Heart right ventricle (tissue), 16 donors: ENCODE measurements at places on chromosomes 4 and X.

- H3K4me3 ChIP-seq: peak within 1 kb of the TSS; percentile 73
- no peaks in the 10 kb centered on the region for H3K36me3 ChIP-seq
- H3K4me1 ChIP-seq: peaks cover 4% of the 10 kb centered on the region
- H3K27me3 ChIP-seq: no peaks in the 10 kb centered on the region
These were observed at the start of gene PARM1 for GRCh38 chr4:74932832-74933561. Gene PARM1 (plus strand): TSS chr4:74933116. CDS start chr4:74933328, 212 bp downstream.

- H3K4me3 ChIP-seq: no peak overlapping the region
- no peak overlapping the region for H3K27ac ChIP-seq
- H3K27me3 ChIP-seq: no peaks in the 10 kb centered on the region
These were observed 8.5 kb upstream of the CCSER1 start for GRCh38 chr4:90118527-90119195.

DNA sequence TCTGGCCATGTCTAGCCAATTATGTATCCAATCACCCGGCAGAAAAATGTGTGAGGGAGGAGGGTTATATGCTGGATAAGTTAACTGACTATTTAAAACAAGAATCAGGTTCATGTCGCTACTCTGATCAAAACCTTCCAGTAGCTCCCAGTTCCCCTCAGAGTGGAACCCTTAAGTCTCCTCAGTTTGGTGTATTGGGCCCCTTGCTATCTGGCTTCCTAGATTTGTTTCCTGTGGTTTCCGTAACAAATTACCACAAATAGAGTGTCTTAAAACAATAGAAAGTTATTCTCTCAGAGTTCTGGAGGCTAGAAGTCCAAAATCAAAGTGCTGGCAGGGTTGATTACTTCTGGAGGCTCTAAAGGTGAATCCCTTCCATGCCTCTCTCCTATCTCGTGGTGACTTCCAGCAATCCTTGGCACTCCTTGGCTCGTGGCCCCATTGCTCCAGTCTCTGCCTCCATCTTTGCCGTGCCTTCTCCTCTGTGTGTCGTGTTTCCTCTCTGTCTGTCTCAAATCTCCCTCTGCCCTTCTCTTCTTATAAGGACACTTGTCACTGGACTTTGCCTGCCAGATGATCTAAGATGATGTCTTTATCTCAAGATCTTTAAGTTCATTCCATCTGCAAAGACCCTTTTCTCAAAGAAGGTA lies 10.5 kb upstream of the ENPP6 start:
- no peak for DNase-seq
- H3K36me3 ChIP-seq: no peaks in the 10 kb centered on the region
- peaks cover 8% of the 10 kb centered on the region for H3K4me1 ChIP-seq
- no peak overlapping the region for H3K4me3 ChIP-seq
- H3K27ac ChIP-seq: no peak overlapping the region
- peaks cover 11% of the 10 kb centered on the region for H3K27me3 ChIP-seq

DNA sequence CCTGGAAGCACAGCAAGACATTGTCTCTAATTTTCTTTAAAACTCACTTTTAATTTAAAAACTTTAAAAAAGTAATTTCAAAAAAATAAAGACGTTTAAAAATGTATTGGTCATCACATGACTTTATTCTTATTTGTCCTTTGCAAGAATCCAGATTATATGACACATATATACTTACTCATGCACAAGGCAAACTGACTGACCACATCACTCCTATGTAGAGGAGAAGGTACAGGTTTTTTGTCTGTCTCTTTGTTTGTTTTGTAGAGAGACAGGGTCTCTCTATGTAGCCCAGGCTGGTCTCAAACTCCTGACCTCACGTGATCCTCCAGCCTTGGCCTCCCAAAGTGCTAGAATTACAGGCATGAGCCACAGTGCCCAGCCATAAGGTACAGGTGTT lies 28.6 kb downstream of the MAML3 start:
- H3K36me3 ChIP-seq: no peaks in the 10 kb centered on the region
- peaks cover 4% of the 10 kb centered on the region for H3K4me1 ChIP-seq

DNA sequence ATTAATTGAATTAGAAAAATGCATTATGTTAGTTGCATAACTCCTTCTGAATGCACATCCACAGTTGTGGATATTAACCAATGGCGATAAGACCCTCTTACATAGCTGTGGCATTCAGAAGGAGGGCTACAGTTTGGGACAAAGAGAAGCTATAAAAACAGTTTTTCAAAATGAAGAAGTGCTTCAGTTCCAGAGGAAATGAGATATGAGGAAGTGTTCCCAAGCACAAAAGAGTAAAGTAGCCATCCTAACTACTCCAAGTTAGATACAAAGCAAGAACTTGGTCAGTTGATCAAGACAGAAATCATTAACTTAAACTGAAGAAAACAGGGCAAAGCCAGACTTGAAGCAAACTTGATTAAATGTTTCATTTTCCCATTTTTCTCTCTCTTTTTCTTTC lies 17.2 kb upstream of the ADGRL3 start:
- H3K4me3 ChIP-seq: no peak overlapping the region
- DNase-seq: no peak
- no peaks in the 10 kb centered on the region for H3K27me3 ChIP-seq
- H3K36me3 ChIP-seq: no peaks in the 10 kb centered on the region
- no peak overlapping the region for H3K27ac ChIP-seq

DNA sequence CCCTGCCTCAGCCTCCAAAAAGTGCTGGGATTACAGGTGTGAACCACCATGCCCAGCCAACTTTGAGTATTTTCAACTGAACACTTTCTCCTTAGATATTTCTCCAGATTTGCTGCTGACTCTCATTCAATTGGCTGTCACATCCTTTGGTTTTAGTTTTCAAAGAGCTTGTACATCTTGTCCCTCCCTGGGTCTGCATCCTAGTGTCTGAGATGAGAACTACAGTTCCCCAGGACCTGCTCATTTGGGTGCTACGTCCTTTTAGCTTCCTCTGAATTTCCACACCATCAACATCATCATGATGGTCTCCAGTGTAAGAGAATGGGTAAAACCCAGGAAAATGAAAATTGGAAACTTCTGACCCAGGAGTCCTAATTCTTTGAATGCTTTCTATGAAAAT lies 312.9 kb downstream of the NLGN4X start:
- H3K36me3 ChIP-seq: no peaks in the 10 kb centered on the region
- DNase-seq: no peak
- no peaks in the 10 kb centered on the region for H3K4me1 ChIP-seq
- H3K4me3 ChIP-seq: no peak overlapping the region
- no peaks in the 10 kb centered on the region for H3K27me3 ChIP-seq

DNA sequence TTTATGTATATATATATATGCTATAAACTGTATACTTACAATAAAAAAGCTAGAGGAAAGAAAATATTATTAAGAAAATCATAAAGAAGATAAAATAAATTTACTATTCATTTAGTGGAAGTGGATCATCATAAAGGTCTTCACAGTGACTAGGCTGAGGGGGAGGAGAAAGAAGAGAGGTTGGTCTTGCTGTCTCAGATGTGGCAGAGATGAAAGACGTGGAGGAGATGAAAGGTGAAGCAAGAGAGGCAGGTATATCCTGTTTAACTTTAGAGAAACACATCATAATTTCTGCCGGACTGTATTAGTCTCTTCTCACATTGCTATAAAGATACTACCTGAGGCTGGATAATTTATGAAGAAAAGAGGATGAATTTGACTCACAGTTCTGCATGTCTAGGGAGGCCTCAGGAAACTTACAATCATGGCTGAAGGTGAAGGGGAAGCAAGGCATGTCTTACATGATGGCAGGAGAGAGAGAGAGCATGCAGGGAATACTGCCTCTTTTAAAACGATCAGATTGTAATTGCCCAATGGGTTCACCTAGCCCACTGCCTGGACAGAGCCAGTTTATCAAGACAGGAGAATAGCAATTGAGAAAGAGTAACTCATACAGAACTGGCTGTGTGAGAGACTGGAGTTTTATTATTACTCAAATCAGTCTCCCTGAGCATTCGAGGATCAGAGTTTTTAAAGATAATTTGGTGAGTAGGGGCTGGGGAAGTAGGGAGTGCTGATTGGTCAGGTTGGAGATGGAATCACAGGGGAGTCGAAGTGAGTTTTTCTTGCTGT lies 22.1 kb upstream of the RRAGB start:
- no peaks in the 10 kb centered on the region for H3K36me3 ChIP-seq
- no peaks in the 10 kb centered on the region for H3K27me3 ChIP-seq
- H3K4me1 ChIP-seq: no peaks in the 10 kb centered on the region
- DNase-seq: no peak

DNA sequence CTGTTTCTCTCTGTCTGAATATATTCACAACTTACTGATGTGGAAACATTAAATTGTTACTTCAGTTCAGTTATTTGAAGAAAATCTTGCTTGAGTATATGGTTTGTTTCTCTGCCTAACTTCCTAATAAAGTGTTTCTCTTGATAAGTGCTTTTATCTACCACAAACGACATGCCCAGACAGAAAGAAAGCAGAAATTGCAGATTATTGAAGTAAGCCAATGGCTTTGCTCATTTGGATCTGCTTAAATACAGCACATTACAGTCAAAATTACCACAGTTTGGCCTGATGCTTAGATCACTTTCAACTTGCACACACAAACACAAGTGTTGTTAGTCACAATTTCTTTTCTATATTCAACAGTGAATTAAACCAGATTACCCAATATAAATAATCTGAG lies 68.0 kb downstream of the ATOH1 start:
- no peak overlapping the region for H3K27ac ChIP-seq
- H3K27me3 ChIP-seq: no peaks in the 10 kb centered on the region
- no peaks in the 10 kb centered on the region for H3K4me1 ChIP-seq
- H3K4me3 ChIP-seq: no peak overlapping the region

GRCh38 chr4:88070031-88070430 lies 62.6 kb downstream of the PKD2 start:
- DNase-seq: no peak
- no peak overlapping the region for H3K27ac ChIP-seq
- H3K27me3 ChIP-seq: no peaks in the 10 kb centered on the region
- H3K4me1 ChIP-seq: no peaks in the 10 kb centered on the region
- no peaks in the 10 kb centered on the region for H3K36me3 ChIP-seq

DNA sequence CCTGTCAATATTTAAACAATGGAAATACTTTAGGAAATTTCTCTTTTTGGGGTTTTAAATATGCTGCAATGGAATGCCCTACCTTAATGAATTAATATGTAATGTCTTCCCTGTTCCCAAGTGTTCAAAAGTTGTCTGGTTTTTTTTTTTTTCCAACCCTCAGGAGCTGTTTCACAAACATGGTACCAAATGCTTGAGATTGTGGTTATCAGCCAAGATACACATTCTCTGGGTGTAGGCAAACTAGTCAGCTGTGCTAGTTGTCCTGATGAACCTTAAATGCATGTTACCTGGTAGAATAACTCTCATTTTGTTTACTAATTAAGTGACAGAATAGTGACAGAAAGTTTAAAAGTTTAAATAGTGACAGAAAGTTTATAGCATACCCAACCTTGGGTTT lies 50.7 kb downstream of the FHL1 start:
- peak overlapping the region; percentile 22 for H3K4me3 ChIP-seq
- H3K4me1 ChIP-seq: peaks cover 52% of the 10 kb centered on the region
- H3K27ac ChIP-seq: peak overlapping the region; percentile 75
- no peaks in the 10 kb centered on the region for H3K27me3 ChIP-seq

DNA sequence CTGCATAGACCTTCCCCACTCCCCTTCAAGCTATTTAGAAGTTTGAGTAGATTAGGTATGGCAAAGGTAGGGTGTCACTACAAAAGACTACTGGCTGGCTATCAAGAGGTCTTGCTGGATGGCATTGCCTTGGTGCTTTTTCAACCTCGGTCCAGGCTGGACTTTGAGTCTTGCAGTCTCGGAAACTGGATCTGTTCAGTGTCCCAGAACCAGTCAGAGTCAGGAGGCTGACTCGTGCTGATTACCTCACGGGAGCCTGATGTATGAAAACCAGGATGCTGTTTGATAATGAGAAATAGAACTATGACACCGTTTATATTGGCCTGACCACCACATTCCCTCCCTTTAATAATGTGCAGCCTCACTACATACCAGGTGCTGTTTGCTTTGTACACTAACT lies 2.7 kb upstream of the PHKA1 start:
- no peak overlapping the region for H3K4me3 ChIP-seq
- peaks cover 9% of the 10 kb centered on the region for H3K4me1 ChIP-seq
- H3K27ac ChIP-seq: no peak overlapping the region
- DNase-seq: no peak
- H3K27me3 ChIP-seq: peaks cover 10% of the 10 kb centered on the region

GRCh38 chrX:66130469-66130868 lies 33.6 kb upstream of the HEPH start:
- DNase-seq: no peak
- no peaks in the 10 kb centered on the region for H3K4me1 ChIP-seq

GRCh38 chr4:73663576-73663975 lies 43.3 kb upstream of the RASSF6 start:
- DNase-seq: no peak
- no peak overlapping the region for H3K4me3 ChIP-seq
- H3K4me1 ChIP-seq: no peaks in the 10 kb centered on the region
- no peaks in the 10 kb centered on the region for H3K36me3 ChIP-seq
- no peaks in the 10 kb centered on the region for H3K27me3 ChIP-seq

DNA sequence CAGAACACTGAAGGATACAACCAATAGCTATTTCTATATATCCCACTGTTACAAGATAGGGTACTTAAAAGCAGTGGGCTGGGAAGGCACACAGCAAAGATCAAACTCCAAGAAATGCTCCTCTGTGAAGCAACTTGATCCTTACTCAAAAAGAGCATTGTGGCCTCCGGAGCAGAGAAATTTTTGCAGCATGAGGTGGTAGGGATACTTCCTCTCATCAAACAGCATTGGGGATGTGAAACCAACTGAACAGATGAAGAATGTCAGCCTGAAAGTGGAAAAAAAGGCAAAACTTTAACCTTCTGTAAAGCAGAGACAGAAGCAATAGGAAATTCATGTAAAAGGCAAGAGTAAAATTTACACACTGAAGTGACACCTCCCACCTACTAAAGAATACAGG lies 92.2 kb downstream of the HUWE1 start:
- no peak overlapping the region for H3K4me3 ChIP-seq
- DNase-seq: no peak
- no peak overlapping the region for H3K27ac ChIP-seq
- H3K36me3 ChIP-seq: no peaks in the 10 kb centered on the region

GRCh38 chrX:40171513-40172400 lies 74.0 kb upstream of the BCOR start:
- DNase-seq: no peak
- peak overlapping the region; percentile 87 for H3K27ac ChIP-seq
- peaks cover 54% of the 10 kb centered on the region for H3K4me1 ChIP-seq
- H3K27me3 ChIP-seq: no peaks in the 10 kb centered on the region
- H3K36me3 ChIP-seq: no peaks in the 10 kb centered on the region

DNA sequence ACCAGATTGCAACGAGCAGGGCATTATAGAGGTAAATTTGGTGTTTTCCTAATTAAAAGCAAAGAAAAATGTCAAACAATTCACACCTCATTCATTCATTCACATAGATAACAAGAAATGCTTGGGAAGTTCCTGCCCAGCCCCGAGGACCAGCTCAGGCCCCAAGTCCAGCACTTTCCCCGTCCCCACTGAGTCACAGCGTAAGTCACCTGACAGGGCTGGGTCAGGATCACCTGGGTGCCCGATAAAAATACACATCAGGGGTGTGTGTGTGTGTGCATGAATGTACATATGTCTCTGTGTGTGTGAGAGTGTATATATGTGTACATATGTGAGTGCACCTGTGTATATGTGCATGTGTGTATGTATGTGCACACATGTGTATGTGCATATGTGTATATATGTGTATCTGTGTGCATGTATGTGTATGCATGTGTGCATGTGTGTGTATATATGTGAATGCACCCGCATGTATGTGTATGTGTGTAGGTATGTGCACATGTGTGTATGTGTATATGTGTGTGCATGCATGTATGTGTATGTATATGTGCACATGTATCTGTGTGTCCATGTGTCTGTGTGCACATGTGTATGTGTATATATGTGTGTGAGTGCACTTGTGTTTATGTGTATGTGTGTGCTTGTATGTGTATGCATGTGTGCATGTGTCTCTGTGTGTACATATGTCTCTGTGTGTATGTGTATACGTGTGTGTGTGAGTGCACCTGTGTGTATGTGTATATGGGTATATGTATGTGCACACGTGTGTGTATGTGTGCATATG lies 18.6 kb upstream of the SH3TC1 start:
- H3K27ac ChIP-seq: no peak overlapping the region
- peaks cover 68% of the 10 kb centered on the region for H3K4me1 ChIP-seq
- DNase-seq: no peak
- no peak overlapping the region for H3K4me3 ChIP-seq
